ENCODE measurements at places on chromosomes 7 and 10.

GRCh38 chr7:137871170-137871915, 24.6 kb upstream of the DGKI start:
- no peak for DNase-seq

GRCh38 chr7:149207324-149208035, 12.1 kb downstream of the ZNF282 start:
- DNase-seq = no peak

DNA sequence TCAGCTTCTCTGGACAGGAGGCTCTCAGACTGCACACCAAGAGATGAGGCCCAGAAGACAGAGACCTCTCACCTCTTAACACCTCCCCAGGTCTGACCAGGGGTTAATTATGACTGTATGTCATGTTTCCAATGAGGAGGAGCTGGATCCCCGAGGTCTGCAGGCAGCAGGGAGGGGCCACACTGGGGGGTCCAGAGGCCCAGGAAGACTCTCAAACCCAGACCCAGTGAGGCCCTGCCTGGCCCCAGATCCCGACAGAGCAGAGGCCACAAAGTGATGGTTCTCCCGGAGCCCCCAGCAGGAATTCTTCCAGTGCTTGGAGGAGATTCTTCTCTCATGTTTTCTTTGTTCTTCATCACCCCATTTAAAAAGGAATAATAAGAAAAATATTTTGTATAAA, 28.8 kb downstream of the PTPRN2 start:
- no peak for DNase-seq

DNA sequence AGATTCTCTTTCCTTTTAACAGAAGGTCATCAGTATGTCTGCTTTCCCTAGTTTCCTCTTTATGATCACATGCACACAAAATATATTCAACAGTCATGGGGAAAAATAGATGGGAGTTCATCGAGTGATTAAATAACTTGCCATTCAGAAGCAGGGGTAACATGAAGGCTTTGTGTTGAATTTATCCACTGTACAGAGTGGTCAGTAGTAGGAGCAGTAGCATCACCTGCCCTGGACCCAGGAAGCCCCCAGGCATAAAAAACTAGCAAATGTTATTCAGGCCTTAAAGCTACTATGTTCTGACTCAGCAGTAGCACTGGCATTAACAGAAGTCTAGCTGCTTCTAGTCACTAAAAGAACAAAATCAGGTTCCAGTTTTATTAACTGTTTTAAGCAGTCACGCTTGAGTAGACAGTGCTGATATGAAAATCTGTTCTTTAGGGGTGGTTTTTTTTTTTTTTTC, 31.4 kb upstream of the FAM133B start:
- no peak for DNase-seq

- DNase-seq = no peak
Measured at GRCh38 chr7:114925434-114925833, 3.5 kb downstream of the MDFIC start.

DNA sequence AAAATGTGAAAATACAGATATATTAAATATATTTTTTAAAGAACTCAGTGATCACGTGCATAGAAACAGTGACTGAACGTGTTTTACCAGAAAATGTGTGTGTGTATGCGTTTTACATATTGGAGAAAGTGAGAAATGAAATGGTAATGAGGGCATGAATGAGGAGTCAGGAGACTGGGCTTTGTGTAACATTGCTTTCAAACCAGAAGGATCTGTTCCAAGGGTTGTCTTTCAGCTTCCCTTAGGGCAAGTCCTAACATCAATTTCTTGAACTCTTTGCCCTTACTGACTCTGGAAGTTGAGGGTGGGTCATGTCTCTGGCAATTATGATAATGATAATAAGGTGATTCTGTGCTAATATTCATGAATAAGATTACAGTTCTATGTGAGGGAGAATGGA, 557.3 kb downstream of the PHTF2 start:
- DNase-seq = no peak

DNA sequence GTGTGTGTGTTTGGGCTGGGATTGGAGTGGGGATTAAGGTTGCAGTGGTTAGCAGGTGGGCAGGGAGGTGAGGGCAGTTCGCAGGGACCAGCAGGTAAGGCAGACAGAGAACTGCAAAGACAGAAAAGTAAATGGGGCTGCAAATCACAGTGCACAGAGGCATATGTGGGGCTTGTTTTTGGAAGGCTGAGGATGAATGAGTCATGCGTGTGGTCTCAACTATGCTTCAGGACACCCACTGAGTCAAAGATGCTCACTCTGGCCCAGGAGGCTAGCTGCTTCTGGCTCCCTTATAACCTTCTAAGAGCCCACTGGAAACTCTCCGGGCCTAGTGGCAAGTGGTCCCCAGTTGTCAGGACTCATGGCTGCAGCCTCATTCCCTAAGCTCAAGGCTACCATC, 118.2 kb downstream of the ZNF248 start:
- DNase-seq = no peak

GRCh38 chr7:153081496-153081895, 321.9 kb downstream of the ACTR3B start:
- no peak for DNase-seq

- no peak for DNase-seq
Measured at GRCh38 chr10:132609211-132609610, 71.6 kb downstream of the INPP5A start.

DNA sequence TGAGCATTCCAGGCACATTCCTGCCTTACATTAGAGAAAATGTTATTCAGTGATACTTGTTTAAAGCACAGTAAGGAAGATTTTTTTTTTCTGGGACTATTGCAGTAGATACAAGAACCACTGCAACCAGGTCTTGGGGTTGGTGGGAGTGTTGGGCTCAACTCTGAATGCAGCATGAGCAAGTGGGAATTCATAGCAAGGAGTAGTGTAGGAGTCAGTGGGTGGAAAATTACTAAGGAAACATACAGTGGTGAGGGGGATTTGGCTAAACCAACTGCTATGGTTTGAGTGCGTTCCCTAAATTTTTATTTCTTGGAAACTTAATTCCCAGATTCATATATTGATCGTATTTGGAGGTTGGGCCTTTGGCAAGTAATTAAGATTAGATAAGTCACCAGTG, 22.4 kb downstream of the WAC start:
- no peak for DNase-seq

- no peak for DNase-seq
Measured at GRCh38 chr7:156566812-156567549, 73.6 kb upstream of the RNF32 start.

DNA sequence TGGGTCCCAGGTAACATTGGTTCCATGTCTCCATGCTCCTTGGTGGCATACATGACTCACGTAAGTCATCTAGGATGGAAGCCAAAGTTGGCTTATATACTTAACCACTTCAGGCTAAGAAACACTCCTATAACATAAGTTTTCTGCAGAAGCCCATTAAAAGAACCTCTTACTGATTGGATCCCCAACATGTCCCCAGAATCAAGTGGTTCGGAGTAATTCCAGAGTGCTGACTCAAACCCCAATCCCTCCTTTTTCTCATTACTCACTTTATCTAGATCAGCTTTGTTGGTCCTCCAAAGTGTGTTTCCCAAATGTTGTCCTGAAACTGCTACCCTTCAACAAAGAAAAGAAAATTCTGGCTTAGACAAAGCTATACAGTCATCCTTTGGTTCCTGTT, 10.1 kb upstream of the ATOH7 start:
- no peak for DNase-seq

DNA sequence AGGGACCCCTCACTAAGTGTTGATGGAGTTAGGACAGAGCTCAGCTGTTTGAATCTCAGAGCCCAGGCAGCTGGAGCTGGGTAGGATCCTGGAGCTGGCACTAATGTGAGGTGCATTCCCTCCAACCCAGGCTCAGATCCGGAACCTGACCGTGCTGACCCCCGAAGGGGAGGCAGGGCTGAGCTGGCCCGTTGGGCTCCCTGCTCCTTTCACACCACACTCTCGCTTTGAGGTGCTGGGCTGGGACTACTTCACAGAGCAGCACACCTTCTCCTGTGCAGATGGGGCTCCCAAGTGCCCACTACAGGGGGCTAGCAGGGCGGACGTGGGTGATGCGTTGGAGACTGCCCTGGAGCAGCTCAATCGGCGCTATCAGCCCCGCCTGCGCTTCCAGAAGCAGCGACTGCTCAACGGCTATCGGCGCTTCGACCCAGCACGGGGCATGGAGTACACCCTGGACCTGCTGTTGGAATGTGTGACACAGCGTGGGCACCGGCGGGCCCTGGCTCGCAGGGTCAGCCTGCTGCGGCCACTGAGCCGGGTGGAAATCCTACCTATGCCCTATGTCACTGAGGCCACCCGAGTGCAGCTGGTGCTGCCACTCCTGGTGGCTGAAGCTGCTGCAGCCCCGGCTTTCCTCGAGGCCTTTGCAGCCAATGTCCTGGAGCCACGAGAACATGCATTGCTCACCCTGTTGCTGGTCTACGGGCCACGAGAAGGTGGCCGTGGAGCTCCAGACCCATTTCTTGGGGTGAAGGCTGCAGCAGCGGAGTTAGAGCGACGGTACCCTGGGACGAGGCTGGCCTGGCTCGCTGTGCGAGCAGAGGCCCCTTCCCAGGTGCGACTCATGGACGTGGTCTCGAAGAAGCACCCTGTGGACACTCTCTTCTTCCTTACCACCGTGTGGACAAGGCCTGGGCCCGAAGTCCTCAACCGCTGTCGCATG, 5.2 kb downstream of the CHPF2 start:
- DNase-seq = no peak

DNA sequence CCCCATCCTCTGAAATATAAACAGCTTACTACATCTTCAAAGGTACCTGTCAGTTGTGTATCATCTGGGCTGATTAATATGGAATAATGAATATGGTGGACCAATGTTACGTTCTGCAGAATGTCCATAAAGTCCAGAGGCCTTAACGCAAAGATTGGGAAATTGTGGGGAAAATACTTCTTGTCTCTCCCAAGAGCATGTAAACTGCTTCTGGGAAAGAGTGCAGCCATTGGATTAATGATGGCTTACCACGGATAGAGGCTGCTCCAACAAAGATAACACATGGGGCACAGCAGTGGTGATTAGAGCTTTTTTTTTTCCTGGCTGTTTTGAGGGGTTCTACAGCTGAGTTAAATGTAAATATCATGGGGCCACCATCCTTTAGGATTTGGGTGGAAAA, 340.4 kb upstream of the AKR1E2 start:
- DNase-seq = no peak

- DNase-seq = no peak
Measured at GRCh38 chr10:49254556-49255318, 44.2 kb upstream of the C10orf71 start.

DNA sequence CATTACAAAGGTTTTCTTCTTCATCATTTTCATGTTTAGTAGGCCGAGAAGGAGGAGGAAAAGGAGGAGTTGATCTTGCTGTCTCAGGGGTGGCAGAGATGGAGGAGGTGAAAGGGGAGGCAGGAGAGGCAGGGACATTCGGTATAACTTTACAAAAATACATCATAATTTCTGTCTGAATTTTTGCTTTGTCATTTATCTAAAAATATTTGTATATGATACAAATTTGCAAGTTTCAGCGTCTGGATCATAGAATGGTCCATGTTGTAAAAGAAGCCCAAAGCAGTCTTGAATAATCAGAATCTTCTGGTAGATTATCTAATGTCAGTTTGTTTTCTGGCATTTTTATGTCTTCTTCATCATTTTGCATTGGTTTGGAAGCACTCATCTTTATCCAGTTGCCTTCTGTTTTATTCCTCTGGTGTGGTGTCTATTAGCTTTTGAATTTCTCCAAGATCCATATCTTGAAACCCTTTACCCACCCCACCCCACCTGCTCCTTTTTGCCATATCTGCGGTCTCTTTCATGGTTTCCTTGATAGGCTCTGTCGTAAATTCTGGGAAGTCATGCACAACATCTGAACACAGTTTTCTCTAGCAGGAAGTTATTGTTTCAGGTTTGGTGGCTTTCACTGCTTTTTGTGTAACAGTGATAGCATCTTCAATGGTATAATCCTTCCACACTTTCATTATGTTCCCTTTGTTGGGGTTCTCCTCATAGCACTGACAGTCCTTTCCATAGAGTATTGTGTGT, 95.0 kb downstream of the ST7 start:
- no peak for DNase-seq

- peak; percentile 82 for DNase-seq
Measured at GRCh38 chr10:97714401-97715258, 1.1 kb downstream of the MARVELD1 start.

DNA sequence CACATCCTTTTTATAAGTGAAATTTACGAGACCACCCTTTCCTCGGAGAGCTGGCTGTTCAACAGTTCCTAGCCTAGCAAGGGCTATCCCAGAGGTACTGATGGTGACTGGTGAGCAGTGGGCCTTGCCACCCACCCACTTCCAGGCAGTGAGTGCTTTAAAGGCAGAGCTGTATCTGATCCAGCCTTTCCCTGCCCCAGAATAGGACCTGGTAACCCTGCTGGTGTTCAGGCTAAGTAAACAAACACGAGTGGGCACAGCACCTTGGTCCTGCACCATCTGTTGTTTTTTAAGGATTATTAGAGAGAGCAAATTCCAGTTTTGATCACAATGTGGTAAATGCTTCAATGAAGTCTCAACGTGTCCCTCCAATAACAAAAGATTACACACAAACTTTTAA, 75.7 kb downstream of the COBL start:
- DNase-seq = no peak

DNA sequence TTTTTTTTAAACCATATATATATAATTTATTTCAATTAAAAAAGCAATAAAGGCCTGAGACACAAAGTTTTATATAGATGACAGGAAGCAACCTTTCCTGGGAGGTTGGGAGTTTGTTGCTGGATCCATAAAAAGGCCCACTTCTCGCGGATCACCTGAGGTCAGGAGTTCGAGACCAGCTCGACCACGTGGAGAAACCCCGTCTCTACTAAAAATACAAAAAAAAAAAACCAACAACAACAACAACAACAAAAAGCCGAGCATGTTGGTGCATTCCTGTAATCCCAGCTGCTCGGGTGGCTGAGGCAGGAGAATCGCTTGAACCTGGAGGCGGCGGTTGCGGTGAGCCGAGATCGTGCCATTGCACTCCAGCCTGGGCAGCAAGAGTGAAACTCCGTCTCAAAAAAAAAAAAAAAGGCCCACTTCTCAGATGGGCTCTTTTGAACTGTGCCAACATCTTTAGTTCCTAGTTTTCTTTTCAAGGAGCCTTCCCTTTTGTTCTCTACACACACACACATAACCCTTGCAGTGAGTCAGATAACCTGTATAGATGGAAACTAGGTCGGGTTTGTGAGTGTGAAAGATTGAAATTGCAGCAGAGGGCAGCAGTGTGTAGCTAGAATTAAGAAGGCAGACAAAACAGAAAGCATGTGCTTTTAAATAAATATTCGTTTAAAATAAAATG, 1.2 kb upstream of the SMNDC1 start:
- peak; percentile 94 for DNase-seq

DNA sequence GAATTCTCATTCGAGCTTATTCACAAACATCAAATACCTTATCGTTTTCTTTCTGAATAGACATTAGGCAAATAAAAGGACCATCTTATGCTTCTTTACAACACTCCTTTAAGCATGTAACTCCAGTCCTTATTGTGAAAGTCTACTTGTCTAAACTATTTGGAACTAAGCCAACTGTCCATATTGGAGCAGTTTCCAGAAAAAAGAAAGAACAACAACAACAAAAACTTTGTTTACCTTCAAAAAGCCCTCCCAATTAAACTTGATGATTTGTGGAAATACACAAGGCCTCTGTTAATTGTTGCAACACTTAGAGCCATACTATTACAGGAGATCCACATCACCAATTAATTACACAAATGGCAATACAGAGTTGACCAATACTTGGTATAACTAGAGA, 163.6 kb downstream of the GALNT11 start:
- DNase-seq = peak; percentile 39
